ENCODE measurements at places on chromosomes 13 and 19.

- no peak for DNase-seq
Observed at GRCh38 chr19:35908973-35909683, 1.0 kb upstream of the TYROBP start.

DNA sequence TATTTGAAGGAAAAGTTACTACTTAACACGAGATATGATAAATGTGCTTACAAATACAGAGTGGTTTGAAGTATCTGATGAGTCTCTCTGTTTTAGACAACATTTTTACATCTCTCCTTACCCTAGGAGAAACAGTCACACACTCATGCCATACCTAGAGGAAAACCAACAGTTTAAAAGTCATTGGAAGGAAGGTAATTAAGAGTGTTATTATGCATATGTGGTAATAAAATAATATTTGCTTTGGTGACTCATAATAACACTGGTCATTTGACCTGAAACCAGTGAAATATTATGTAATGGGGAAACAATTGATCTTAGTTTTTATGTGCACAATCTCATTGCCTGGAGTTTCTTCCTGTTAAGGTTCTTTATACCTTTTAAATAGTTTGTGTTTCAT is 136.9 kb upstream of the SOX21 start:
- no peak for DNase-seq

DNA sequence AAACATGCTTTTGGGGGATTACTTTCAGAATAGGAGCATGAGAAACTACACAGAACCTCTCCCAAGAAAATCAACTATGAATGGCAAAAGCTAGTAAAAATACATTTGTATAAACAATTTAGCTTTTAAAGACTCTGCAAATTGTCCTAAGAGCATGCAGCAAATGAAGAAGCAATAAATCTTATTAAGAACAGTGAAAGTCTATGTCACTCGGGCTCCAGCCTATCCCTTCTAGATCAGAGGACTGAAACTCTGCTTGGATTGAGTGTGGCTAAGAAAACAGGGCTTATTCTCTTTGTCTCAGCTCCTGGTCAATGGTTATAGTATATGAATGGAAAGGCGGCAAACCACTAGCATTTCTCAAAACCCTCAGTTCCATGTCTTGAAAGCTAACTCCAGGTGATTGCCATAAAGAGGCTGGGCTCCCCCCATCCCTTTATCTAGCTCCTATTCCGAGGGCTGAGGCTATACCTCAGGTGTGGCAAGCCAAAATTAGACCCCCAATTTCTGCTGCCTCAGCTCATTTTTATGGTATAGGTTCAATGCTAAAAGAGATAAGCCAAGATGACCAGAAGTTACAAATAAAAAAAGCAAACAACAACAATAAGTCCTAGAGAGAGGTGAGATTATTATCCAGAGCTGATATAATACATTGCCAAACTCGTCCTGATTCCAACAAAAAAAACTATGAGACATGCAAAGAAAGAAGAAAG is 953.2 kb downstream of the SLITRK6 start:
- no peak for DNase-seq

- DNase-seq: no peak
Observed at GRCh38 chr19:41426952-41427646, at the start of gene B3GNT8. TSS of gene B3GNT8 (minus strand) at chr19:41427374. CDS start at chr19:41426778, 596 bp downstream.

DNA sequence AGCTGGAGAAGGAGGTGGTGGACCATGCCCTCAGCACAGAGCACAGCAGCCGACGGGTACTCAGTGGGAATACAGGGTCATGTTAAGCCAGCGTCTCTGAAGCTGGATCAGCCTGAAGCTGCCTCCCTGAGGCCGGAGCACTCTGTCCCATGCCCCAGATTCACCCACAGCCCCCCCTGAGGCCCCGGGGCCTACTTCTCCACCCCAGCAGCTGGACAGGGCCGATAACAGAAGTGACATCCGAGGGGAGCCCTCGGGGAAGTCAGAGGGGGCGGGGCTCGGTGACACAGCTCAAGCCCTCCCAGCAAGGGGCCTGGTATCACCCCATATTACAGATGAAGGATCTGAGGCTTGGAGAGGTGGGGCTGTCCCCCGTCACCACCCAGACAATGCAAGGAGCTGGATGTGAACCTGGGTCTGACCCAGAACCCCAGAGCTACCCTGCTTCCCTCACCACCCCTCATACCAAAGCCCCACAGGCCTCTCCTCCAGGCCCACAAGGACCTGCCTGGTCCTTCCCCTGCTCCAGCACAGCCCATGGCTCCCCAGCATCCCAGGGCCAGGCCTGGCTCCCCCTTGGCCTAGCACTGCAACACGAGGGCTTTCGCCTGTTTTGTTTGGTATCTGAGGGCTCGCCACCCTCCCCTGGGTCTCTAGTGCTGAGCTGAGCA is 5.7 kb downstream of the R3HDM4 start:
- no peak for DNase-seq

- no peak for DNase-seq
Observed at GRCh38 chr13:110421696-110422385, 114.8 kb downstream of the COL4A2 start.

DNA sequence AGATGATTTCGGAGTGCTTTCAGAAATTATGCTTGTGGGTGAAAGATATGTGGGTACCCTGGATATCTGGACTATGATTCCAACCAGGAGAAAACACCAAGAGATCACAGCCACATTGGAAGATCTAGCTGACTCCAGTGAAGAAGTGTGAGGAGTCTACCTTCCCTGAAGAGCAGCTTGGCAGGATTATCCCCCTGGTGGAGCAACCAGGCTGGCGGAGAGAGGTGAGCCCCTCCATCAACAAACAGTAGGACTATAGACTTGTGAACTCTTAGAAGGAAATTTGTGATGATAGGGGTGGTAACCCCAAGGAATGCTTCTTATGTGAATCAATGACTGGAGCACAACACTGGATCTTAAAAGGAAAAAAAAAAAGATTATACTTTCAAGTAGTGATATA is 47.8 kb upstream of the DIAPH3 start:
- no peak for DNase-seq

- DNase-seq: no peak
Observed at GRCh38 chr19:54461210-54461609, 2.4 kb downstream of the LENG9 start.

GRCh38 chr13:101309014-101309619 is 107.2 kb downstream of the NALCN start:
- DNase-seq: no peak

DNA sequence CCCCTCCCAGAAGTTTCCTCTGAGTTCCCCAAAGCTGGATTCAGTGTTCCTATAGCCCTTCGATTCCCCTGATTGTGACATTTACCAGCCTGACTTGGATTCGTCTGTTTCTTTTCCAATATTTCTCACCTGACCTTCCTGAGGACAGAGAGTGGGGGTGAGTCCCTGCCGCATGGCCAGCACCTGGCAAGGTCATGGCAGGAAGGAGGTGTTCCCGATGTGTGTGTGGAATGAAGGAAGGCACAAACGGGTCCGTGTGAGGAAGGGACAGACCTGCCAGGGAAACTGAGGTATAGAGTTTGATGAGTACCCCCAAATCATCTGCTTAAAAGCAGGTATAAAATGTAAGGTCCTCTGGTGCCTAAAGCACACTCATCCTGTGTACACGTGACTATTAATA is 3.3 kb downstream of the COL4A1 start:
- no peak for DNase-seq

- DNase-seq: no peak
Observed at GRCh38 chr13:101127741-101128353, 288.5 kb downstream of the NALCN start.

DNA sequence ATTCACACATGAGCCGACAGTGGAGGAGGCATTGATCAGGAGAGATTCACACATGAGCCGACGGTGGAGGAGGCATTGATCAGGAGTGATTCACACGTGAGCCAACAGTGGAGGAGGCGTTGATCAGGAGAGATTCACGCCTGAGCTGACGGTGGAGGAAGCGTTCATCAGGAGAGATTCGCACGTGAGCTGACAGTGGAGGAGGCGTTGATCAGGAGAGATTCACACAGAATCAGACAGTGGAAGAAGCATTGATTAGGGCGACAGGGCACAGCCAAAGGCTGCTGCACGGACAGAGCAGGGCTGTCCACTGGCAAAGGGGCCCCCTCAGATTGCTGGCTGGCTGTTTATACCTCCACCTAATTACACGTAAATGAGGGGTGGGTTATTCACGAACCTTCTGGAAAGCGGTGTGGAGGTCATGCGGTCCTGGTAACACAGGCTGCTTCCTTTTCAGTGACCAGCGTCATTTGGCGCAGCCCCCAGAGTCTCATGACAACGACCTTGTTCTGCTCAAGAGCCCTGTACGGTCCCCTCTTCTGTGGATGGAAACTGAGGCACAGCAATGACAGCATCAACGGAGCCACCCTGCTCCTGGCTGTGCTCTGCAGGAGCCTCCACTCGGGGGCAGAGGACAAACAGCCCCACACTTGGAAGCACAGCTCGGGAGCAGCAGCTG is 50.6 kb upstream of the GAS6 start:
- DNase-seq: no peak

- no peak for DNase-seq
Observed at GRCh38 chr19:12899891-12900518, 9.0 kb downstream of the GCDH start.

- no peak for DNase-seq
Observed at GRCh38 chr13:112837371-112838037, 131.5 kb upstream of the MCF2L start.

DNA sequence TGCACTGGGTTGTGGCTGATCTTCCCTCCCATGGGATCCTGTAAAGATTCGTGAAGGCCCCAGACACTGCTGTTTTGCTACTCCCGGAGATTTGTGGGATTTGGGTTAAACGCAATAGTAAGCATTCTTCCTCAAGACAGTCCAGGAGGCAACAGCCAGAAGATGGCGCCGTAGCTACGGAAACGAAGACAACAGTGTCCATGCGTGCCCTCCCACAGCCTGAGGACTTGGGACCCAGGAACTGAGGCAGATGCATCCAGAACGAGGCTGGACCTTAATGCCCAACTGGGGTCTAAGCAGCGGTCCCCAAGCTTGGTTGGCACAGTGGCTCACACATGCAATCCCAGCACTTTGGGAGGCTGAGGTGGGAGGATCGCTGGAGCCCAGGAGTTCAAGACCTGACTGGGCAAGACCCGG is 57.6 kb upstream of the ZNF507 start:
- no peak for DNase-seq
